ENCODE measurements at places on chromosomes 5 and 9.

DNA sequence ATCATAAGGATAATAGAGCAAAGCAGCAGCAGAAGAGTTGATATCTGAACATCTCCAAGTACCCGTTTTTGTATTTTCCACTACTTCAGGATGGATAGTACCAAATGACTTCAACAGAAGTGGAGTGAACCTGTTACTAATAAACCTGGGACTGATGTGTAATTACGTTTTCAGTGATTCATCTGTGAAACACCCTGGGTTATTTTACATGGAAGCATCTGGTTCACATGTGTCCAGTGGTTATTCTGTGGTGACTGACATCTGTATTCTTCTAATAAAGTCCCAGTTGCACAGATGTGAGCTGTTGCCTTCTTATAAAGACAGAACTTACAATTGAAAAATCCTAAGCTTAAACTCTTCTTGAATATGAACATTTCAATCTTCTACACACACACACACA lies 139.7 kb upstream of the VCAN start:
- DNase-seq = no peak

- no peak for DNase-seq
These were observed 2.4 kb downstream of the N4BP3 start for GRCh38 chr5:178115814-178116142.

DNA sequence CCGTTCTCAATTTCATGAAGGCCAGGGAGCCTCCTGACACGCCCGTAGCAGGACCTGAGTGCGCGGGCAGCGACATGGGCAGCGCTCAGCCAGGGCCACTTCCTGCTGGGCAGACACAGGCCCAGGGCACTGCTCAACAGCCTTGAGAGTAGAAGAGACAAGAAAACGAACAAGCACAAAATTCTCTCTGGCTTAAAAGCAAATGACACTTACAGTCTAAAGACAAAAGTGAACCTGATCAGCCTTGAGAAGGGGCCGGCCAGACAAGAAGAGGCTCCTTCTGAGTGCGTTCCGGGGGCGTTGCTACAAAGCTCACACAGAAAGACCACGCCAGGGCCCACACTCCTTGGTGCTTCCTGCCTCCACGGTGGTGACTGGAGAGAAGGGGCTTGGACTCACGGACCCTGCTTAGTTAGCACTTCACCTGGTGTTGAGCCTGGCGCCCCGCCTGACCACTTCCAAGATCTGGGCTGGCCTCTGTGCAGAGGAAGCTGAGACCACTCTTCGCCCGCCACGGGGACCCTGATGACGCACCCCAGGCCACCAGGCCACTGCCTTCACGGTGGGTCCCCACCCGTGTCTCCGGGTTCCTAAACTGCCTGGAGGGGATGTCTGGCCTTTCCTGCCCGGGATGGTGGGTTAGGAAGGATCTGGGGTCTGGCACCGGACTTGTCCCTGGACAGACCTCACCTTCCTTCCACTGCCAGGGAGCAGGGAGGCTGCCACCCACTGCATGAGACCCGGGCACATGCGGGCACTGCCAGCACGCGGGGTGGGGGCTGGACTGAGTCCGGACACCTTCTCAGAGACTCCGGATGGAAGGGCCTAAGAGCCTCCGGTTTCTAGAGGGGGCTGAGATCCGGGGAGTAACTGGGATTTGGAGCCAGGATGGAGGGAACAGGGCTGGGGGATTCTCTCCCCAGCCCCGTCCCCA lies 1.3 kb downstream of the SLC12A7 start:
- no peak for DNase-seq

GRCh38 chr5:147956842-147957223 lies 50.5 kb upstream of the C5orf46 start:
- no peak for DNase-seq

DNA sequence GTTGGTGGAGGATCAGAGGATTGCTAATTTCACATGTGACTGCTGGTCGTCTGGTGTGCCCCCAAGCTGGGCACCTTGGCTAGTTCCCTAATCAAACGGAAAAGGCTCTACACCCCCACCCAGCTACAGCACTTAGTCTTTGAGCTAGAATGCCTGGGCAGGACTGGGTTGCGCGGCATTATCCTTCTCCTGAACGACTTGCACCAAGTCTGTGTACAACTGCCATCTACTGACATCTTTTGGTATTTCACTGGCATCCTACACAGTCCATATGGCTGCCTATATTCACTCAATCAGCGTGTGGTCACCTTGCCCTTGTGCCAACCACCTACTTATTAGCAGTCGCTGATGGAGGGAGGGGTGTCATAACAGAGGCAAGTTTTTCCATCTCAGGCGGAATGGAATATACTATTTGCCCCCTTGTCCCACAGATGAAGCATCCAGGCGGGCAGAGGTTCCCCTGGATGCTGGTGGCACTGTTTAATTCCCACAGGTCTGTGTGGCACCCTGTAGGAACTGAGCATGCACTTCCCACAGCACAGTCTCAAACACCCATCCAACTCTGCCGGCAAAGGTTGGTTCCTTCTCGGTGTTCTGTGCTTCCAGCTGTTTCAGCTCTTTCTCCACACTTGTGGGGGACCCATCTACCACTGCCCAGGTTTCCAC lies 150.1 kb downstream of the OSTF1 start:
- DNase-seq = no peak

Measured in activated CD4-positive, CD25-positive, alpha-beta regulatory T cell (primary cell).